Right hindlimb (tissue), 1 donor: ENCODE measurements at places on chromosomes 7 and 10.

DNA sequence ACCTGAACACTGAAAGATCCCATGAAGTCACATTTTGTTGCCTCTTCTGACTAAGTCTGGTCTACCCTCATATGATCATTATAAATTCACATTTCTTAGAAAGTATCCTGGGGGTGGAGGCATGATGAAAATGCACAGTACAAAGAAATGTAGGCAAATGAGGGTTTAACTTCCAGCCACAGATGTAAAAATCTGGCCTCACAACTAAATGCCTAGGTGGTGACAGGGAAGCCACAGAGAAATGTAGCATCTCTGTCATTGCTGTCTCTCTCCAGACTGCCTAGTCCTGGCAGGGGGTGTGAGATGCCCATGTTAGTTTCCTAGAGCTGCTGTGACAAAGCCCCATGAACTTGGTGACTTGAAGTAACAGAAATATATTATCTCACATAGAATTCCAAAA is 395.9 kb downstream of the SORCS3 start:
- no peak for DNase-seq

GRCh38 chr10:122549636-122550035 is 10.9 kb upstream of the DMBT1 start:
- no peak for DNase-seq

DNA sequence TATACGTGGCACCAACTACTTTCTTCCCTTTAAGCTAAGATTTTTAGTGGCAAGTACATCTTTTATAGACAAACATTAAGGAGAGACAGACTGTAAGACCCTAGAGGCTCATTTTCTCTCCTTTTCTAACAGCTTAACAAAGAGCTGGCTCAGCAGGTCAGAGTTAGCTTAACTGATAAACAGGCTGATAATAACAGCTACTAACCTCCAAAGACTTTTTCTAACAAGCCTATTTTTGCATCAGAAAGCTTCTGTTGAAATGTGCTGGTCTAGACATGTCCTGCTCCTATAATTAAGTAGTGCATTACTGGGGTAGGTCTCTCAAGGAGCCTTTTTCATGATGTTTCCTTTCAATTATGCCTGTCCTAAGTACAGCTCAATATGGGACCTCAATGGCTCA is 238.2 kb upstream of the FAM3C start:
- no peak for DNase-seq

DNA sequence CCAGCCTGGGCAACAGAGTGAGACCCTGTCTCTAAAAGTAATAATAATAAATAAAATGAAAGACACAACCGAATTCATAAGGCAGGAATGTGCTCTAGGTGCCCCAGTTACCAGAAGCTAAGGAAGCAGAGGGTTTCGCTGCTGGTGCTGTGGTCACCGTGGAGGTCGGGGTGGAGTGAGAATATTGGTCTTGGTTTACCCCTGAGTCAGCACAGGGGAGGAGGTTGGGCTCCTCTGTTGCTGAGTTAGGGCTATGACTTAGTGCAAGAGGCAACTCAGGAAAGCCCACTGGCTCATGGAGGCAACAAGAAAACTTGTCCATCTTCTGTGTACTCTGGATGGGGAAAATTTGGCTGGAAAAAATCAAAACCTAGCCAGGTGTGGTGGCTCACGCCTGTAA is 117.1 kb downstream of the MYL10 start:
- DNase-seq, result no peak

DNA sequence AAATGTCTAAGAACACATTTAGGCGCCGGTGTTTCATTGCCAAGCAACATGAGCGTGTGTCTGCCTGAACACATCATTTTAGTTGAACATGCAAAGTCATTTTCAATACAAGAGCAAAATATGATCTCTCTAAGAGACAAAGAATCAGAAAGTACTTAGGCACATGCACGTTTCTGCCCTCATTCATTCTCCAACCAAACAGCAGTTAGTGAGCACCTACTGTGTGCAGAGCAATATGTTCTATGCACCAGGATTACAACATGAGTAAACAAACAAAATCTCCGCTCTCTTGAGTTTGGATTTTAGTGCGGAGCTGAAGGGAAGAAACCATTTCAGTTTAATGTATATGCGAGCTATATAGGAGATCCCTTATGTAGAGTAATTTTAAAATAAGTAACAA is 71.6 kb upstream of the KLF6 start:
- no peak for DNase-seq

DNA sequence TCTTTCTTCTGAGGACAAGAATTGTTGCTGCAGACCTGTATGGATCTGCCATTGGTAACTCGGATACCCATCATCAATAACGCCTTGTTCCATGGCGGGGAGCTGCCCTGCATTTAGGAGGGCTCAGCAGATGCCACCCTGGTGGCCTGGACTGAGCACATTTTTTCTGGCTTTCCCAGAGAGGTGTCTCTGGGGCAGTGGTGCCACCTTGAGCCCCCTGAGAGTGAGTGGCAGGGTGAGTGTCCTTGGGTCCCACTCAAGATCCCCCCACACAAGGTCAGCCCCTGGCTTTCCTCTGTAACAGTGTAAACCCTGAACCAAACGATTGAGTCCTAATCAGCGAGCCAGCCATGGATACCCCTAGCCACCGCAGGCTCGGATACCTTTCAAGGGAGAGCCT is 258.6 kb downstream of the GLRX3 start:
- no peak for DNase-seq

GRCh38 chr7:155694851-155695250 is 50.4 kb downstream of the RBM33 start:
- no peak for DNase-seq

- DNase-seq, result no peak
Measured at GRCh38 chr10:20089879-20090278, 273.6 kb downstream of the PLXDC2 start.

- DNase-seq, result no peak
Measured at GRCh38 chr7:94832051-94832450, 75.3 kb upstream of the PPP1R9A start.

DNA sequence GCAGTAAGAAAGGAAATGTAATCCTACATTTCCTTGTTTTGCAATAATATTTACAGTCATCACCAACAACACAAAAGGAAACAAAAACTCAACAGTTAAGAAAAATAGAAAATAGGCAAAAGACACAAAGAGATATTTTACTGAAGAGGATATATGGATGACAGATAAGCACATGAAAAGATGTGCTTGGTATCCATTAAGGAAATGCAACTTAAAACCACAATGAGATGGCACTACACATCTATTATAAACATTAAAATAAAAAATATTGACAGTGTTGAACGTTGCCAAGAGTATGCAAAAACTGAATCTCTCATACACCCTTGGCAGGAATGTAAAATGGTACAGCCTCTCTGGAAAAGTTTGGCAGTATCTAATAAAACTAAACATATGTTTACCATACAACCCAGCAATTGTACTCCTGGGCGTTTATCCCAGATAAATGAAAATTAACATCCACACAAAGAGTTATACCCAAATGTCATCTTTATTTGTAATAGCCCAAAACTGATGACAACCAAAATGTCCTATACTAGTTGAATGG is 5.4 kb downstream of the CEP41 start:
- no peak for DNase-seq

- DNase-seq, result no peak
Measured at GRCh38 chr10:100356067-100357017, 9.3 kb downstream of the SCD start.

DNA sequence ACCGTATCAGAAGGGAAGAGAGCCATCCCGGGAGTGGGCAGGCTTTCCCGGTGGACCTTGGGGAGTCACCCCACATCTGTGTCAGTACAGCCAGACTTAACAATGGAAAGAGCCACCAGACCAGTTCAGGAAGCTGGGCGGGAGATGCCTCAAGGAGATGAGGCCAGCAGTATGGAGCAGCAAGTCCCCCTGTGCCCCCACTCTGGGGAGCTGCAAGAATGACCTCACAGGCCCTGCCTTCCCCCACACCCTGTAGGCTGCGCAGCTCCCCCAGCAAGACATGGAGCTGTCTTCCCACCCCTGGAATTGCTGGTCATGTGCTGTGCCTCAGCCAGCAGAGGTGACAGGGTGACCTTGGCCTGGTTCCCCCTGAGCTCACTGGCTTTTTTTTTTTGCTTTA is 76.8 kb upstream of the INSIG1 start:
- no peak for DNase-seq

DNA sequence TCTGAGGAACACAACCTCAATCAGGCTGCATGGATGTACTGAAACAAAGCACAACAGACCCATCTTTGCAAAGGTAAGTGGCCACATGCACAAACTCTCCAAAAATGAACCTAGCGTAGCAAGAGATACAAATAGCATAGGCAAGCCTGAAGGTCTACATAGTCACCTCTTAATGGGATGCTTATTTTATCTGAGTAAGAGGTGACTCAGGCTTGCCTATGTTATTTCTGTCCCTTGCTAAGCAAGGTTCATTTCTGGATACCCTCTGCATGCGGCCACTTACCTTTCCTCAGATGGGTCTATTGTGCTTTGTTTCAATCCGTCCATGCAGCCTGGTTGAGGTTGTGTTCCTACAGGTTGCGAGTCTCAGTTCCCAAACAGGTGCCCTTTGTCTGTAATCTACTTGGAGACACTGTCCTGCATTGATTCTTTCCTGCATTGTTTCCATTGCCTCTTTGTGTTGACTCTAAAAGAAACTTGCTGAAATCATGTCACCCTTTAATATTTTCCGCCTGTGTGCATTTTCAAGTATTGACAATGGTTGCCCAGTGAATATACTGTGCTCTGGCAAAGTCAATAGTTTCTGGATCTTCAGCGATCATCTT is 291.8 kb upstream of the LYZL1 start:
- DNase-seq, result no peak

DNA sequence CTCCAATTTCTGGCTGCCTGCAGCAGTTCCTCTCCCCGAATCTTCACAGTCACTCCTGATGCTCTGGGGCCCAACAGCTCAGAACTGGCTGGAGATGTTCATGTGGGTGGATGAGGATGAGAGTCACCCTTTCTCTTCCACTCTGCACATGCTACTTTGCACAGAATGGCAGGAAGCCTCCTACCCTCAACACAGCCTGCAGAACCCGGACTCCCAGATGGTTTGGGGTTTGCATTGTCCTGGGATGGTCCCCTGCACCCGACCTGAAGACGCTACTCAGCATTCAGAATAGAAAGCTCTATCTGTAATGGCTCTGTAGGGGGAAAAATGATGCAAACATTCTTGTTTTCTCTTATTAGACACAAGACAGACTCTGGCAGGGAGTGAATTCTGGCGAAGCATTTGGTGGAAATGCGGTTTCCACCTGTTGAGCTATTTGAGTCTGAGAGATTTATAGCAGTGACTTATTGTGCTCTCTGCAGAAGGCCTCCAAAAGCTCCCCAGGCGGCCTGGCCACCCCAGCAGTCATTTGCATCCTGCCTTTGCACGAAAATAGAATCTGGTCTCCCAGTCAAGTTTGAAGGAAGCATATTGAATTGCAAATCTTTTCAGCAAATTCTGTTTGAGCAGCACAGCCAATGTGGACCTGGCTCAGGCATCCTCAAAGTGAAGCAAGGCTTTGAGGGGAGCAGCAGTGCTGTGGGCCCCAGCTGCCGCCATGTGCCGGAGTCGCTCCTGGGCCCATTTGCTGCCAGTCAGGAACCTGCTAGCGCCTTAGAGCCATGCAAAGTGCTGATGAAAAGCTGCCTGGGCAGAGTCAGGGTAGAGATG is 309.3 kb downstream of the TCERG1L start:
- peak; percentile 49 for DNase-seq

DNA sequence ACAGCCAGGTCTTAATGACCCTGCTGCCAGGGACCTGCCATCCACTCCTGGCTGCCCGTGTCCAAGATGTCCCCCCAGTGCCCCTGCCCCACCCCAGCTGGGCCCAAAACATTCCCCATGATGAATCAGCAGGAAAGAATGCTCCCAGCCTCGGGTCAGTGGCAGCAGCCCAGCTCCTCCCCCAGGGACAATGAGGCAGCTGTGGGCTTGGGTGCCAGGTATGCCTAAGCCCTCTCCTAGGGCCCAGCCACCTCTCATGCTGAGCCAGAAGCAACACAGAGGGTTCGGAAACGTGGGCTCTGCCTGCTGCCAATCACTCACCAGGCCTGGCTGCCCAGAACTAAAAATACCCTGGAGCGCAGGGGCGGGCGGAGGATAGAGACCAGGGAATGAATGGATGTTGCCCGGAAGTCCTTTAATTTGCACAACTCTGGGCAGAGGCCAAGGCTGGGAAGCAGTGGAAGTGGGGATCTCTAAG is 1.5 kb upstream of the LOXL4 start:
- peak; percentile 79 for DNase-seq

GRCh38 chr7:52648872-52649271 is 386.6 kb upstream of the POM121L12 start:
- no peak for DNase-seq

GRCh38 chr7:101362334-101363195 is at the start of gene COL26A1:
TSS of gene COL26A1 (plus strand) at chr7:101362875. CDS start at chr7:101363033, 158 bp downstream.
- DNase-seq, result peak; percentile 61

DNA sequence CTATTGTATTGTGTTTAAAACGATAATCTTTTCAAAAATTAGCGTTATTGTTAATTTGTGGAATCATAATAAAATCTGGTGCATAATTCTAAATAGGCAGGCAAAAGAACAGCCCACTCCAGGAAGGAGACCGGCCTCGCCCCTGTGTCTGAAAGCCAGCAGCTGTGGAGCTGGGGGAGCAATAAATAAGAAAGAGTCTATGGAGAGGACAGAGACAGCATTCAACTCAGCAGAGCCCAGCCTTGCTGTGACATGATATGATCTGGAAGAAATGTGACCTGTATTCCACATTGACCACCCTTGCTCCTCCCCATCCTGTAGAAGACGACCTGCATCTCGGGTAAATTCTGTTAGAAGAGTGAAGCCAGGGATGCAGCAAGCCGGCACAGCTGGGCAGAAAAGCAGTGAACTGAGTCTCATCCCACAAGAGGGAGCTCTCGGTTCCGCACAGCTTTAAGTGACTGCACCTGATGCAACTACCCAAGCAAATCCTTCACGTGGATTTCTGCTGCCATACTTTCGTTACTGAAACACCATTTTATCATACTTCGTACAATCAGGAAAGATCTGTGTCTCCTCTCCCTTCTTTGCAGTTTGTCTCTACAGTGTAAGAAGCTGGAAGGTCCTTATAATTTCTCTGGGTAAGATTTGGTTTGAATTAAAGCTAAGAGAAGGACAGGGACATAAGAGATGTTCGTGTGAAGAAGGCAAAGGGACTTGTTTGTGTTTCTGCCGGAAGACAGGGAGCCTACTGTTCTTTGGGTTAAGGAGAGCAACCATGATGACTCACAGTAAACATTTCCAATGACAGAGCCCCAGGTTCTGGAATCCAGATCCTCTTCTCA is 427.1 kb downstream of the GPAM start:
- peak; percentile 28 for DNase-seq

DNA sequence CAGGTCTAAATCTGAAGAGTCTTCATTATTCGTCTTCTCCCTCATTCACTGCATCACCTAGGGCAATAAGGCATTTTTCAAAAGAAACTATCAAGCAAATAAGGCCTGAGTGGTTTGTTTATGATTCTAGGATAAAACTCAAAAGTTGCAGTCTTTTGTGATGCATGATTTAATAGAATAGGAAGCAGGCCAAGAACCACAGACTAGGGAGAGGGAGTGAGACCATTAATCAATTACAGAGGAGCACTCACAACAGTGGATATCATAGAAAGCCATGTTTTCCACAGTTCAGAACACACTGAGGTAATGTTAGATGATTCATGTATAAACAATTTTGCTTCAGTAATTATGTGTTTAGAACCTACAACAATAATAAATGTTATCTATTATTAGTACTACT is 87.8 kb upstream of the LRRTM3 start:
- no peak for DNase-seq
